ENCODE measurements at places on chromosomes 4 and X. TPM values are rescaled to one million over a fixed set of nuclear protein-coding genes. Genes with fewer than 3 reads are reported as not detected.

Gene CDK16
- 28.8 TPM for total RNA-seq

DNA sequence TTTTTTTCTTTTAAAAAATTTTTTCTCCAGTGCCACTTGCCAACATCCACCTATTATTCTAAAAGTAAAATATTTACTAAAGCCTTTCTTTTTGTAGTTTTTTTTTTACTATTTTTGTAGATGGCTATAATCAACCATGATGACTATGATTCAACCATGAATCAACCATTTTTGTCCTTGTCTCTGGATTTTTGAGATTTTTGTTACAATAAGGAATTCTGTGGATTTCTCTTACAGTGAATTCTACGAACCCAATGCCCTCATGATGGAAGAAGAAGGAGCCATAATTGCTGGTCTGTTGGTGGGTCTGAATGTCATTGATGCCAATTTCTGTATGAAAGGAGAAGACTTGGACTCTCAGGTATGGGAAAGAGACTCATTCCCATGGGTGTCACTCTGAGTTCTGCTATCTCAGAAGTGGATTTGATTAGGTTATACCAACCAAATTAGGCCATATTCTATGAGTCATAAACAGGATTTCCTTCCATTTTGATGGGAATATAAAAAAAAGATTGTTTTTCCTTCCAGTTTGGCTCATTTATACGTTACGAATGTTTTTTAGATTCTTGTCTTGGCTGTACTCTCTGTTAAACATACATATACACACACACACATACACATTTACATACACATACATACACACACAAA, 46.7 kb downstream of the RUFY3 start:
- no peak for DNase-seq

DNA sequence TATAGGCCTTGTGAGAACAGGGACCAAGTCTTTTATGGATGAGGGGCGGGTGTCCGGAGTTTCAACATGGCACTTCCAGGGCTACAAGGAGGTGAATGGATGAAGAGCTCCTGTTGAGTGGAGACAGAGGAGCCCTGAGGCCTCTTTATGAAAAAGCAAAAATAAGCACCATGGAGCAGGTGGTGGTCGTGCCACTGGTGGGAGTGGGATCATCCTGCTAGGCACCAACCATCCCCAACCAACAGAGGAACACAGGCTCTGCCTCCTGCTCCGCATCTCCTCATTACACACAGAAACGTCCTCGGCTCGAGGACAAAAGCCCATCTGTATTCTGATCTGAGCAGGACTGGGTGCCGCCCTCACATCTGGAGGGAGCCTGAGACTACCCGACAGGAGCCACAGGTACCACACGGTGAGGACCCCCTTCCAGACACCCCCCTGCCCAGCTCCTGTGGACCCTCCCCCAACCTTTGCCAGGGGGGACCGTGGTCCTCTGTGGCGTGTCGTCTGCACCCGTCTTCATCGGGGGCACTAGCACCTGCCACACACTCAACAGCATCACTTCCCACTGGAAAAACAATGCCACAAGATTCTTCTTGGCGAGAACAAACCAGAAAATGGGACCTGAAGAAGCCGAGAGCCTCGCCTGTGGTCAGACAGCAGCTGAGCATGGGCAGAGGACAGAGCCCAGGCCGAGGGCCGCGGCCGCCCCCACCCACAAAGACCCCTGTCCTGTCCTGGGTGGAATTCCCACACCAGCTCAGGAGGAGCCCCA, 3.9 kb upstream of the PDE6B start:
- no peak for DNase-seq

DNA sequence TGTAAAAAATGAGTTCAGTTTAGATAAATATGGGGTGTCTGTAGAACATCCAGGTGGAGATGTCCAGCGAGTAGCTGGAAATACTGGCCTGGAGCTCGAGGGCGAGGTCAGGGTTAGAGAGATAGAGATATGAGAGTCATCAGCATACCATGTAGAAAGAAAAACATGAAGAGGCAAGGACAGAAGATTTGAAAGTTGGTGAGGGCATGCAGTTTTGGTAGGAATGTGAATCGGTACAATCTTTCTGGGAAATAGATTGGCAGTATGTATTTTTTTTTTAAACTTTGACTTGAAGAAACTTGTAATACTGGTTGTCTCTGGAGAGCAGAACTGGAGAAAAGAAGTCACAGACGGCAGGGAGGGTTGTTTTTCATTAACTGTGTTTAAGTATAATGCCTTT, 2.4 kb upstream of the SNX12 start:
- no peak for DNase-seq

Data from thymus (tissue), 14 donors.